CD4-positive, alpha-beta T cell treated with Interleukin-21 for 1 hour (primary cell): ENCODE measurements at places on chromosomes 12 and 14.

DNA sequence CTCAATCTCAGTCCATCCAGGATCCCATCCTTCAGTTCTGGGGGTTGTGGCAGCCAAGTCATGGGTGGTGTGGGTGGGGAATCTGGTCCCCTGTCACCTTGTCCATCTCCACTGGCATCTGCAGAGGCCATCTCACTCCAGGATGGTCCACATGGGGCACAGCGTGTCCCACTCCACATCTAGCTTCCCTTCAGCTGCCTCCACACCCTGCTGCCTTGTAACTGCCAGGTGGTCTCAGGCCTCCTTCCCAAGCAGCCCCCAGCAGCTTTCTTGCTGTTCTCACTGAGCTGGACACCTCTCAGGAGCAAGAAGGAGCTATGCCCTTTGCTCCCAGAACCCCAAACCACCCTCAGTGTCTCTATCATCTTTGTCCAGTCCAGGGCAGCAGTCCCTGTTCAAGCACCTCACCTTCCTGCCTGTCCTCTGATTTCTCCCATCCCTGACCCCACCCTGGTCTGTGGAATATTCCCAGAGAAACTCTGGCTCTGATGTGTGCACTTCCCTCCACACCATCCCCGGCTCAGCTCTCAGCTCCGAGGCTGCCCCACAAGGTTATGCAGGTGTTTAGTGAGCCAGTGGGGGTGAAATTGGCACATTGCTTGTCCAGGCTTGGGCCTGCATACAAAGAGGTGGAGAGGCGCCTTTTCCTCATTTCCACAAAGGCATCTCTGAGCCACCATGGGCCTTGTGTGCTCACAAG lies 13.7 kb upstream of the DYNC1H1 start:
- DNase-seq = no peak

DNA sequence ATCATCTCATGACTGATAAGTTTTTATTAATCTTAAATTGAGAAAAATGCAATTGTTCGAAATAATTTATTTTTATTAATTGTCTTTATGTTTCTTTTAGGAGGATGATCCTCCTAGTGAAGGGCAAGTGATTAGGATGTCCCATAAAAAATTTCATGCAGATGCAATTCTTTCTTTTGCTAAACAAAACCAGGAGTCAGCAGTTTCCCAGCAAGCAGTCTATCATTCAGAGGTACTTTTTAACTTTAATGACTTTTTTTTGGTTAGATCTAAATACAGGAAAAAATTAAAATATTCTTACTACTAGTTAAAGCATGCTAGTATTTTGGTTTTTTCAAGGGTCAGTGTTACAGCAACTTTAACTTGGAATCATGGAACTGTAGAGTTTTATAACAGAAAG lies 64.5 kb downstream of the KIAA0586 start:
- DNase-seq = no peak

GRCh38 chr14:35353409-35354172 lies 51.0 kb downstream of the NFKBIA start:
- no peak for DNase-seq

GRCh38 chr14:60644666-60645065 lies 4.6 kb downstream of the SIX1 start:
- DNase-seq = no peak

DNA sequence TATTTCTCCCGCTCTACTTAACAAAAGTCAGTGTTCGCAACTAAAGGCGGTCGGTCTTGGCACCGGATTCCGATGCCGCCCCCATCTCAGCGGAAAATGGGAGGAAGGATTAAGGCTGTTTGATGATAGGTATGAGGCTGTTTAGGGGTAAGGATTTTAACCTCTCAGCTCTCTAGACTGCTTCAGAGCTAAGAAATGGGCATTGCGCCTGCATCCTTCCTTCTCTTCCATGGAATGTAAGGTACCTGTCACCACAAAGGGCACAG lies 1.4 kb downstream of the COCH start:
- DNase-seq = no peak

GRCh38 chr14:52286661-52287649 lies 19.5 kb downstream of the PTGDR start:
- peak; percentile 26 for DNase-seq
